Omental fat pad (tissue), 4 donors: ENCODE measurements at places on chromosomes 5 and 9. TPM values are rescaled to one million over a fixed set of nuclear protein-coding genes. Genes with fewer than 3 reads are reported as not detected.
A peak's percentile ranks its signal among the peaks of the same experiment; 100 is the strongest.

DNA sequence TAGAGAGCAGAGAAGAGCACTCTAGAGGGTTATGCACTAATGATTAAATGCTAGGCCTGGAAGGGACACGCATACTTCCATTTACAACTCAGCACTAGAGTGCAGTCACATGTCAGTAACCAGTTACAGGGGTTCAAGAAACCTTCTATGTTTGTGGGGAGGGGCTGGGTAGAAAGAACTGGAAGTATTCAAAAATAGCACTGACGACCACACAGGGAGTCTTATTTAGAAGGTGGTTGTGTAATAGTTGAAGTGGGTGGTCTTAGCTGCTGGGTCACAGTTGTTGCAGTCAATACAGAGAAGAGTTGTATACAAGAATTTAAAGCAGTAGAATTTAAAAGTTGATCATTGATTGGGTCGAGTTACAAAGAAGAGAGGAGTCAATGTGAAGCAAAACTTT lies 15.4 kb downstream of the AOPEP start:
- no peak for DNase-seq

DNA sequence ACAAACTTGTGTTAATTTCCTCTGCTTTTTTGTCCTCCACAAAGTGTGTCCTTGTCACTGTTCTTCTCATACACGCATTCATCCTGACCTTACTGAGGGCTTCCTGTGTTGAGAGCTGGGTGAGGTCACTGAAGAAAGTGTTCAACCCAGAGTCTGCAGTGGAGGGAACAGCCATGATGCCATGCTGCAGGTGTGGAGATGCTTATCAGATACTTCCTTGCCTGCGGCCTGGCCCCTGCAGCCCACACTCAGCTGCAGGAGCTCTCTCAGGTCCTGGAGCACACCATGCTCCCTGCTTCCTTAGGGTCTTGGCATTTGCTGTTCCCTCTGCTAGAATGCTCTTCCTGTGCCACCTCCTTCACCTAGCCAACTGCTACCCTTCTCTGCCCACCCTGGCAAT lies 108.1 kb upstream of the SPRY4 start:
- DNase-seq: no peak

GRCh38 chr5:162301356-162301755 lies 233.8 kb downstream of the GABRG2 start:
- no peak for DNase-seq

DNA sequence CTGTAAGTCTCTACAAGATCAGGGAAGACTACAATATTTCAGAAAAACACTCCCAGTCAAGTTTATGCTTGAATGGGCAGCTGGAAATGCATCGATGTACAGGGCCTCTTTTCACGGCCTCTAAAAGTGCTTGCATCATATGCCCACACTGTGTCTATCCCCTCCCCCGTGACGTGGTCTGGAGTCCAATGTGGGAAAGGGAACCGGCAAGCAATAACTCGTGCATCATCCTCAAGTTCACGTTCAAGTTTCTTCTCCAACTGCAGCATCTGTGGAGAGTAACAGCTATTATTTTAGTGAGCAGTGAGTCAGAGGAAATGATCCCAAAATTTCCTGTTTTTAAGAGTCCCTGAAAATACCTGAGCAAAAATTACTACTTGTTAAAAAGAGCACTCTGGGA lies 22.3 kb downstream of the ATPSCKMT start:
- DNase-seq: no peak

GRCh38 chr9:126690431-126691051 lies 76.8 kb downstream of the LMX1B start:
- DNase-seq: no peak

- DNase-seq: no peak
Measured at GRCh38 chr5:65229841-65230240, 251.9 kb downstream of the ADAMTS6 start.

- DNase-seq: no peak
Measured at GRCh38 chr9:84862810-84863287, 193.3 kb downstream of the NTRK2 start.

GRCh38 chr5:36531401-36531800 lies 75.0 kb upstream of the SLC1A3 start:
- no peak for DNase-seq

DNA sequence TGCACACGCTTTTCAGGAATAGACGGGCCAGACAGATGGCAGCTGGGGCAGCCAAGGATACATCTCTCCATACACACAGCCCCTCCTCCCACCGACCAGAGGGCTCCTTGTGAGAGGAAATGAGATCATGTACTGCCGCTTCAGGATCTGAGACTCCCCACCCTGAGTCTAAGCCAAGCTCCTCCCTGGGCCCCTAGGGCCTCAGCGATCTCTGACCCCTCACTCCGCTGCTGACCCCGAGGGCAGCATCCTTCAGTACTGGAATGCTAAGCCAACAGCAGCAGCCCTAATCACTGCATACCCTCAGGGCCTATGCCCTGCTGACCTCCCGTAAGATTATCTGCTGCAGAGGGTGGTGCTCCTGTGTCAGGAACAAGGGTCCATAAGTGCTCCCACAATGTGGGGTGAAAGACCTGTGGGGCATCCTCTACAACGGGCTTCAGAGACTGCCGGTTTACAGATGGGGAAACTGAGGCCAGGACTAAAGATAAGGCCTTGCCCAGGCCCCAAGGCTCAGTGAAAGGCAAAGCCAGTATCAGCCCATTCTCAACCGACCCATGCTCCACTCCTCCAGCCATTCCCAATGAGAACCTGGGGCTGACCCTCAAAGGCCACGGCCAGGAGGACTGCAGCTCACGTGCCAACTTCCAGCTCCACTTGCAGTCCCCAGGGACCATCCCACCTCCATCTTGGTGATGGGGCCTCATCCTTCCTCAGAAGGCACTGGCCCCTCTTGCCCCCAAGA lies 37.5 kb downstream of the BICD2 start:
- DNase-seq: no peak

- no peak for DNase-seq
Measured at GRCh38 chr5:174235221-174236011, 189.9 kb downstream of the NSG2 start.

BTNL8 gene
- 8.8 TPM for total RNA-seq

DNA sequence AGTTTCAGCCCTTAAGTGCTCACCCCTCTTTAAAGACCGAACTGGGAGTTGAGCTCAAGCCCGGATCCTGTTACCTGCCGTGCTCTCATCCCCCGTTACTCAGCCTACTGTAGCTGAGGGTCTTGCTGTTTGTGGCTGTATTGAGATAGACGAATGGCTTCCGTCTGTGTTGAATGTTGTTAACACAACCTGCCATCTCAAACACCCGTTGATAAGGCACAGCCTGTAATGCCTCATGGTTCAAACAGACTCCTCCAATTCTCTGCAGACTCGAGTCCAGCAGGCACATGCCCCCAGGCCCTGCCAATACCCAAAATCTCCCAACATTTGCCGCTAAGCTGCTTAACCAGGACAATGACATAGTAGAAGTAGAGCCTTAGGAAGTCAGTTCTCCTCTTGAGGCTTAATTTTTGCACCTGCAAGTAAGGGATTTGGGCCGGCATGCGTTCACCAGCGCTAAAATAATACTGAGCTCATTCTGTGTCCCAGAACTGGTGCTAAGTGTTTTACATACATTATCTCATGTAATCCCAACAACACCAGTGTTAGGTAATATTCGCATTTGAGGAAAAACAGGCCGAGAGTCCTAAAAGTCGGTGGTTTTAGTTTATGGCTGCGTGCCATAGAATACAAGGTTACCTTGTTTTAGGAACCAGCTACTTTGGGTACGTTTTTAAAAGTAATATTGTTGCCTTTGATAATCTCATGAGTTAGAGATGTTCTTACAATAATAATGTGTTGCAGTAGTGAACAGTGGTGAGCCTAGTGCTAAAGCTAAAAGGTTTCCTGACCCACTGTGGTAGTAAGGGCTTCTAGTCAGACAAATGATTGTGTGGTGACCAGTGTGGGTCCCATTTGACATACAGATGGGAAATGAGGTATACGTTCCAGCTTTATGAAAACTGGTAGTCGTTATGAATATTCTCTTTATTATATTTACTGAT lies 1.5 kb upstream of the RFX3 start:
- peak; percentile 23 for DNase-seq

GRCh38 chr5:163305655-163306054 lies 131.7 kb upstream of the CCNG1 start:
- no peak for DNase-seq

SURF2 gene
- 15.2 TPM for total RNA-seq

TMCO6 gene
- total RNA-seq: 25.6 TPM

- no peak for DNase-seq
Measured at GRCh38 chr5:40165789-40166728, 513.7 kb upstream of the PTGER4 start.

DNA sequence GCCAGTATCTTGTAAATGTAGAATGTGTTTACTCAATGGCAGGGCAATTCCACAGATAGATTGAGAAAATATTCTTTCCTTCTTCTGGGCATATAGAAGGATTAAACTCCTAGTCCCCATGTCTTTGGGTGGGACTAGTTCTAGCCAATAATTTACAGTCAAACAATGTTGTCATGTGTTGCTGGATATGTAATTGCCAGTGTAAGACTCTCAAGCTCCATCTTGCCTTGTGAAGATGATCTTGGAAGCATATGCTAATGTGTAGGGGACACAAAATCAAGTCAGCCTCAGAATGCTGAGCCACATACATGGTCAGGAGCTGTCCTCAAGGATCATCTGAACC lies 386.9 kb downstream of the CETN3 start:
- no peak for DNase-seq

- DNase-seq: no peak
Measured at GRCh38 chr5:169860585-169860984, 119.7 kb downstream of the INSYN2B start.

AK8 gene
- total RNA-seq: not detected

CD14 gene
- 168 TPM for total RNA-seq

DNA sequence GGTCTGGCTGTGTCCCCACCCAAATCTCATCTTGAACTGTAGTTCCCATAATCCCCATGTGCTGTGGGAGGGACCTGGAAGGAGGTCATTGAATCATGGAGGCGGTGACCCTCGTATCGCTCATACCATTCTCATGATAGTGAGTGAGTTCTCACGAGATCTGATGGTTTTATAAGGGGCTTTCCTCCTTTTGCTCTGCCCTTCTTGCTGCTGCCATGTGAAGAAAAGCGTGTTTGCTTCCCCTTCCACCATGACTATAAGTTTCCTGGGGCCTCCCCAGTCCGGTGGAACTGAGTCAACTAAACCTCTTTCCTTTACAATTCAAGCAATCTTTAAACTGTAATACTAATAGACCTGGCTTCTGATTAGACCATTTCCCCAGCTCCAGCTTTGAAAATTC lies 92.2 kb upstream of the SARDH start:
- no peak for DNase-seq

GRCh38 chr5:169980418-169981053 lies at the start of gene INSYN2B:
Gene INSYN2B (minus strand): TSS chr5:169980495. CDS start chr5:169883898, 96,597 bp downstream.
- peak; percentile 44 for DNase-seq

GRCh38 chr5:96657068-96657467 lies 5.1 kb upstream of the CAST start:
- no peak for DNase-seq

GRCh38 chr5:135127439-135128240 lies 93.6 kb upstream of the PITX1 start:
- no peak for DNase-seq

FCN1 gene
- total RNA-seq: 8.7 TPM

DNA sequence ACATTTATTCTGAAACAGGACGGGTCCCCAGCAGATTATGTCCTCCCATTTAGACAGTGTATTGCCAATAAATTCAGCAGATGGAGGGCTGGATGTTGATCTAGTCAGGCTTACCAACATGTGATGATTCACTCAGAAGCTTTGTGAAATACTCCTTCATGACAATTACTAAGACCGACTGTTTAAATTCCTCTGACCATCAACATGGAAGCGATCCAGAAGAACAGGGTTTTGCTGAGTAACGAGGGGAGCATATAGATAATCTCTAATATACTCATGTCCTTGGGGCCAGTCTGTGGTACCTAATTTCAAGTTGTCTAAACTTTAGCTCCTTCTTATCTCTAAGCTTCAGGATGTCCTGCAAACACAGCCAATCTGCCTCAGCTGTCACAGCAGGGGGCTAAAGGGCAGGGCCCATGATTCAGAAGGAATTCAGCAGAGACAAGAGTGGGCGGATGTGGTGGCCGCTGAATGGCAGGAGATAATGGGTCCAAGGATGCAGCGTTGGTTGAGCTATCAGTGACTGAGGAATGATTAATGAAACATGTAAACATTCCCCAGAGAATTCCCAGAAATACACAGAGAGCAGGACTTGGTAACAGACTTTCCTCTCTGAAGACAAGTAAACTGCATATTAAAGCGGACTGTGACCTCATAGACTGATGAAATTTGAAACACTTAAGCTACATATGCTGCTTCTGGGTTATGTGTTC lies 109.4 kb downstream of the ANKRD55 start:
- DNase-seq: peak; percentile 36

PDE8B gene
- 20.5 TPM for total RNA-seq

GRCh38 chr5:140393738-140394137 lies 7.9 kb upstream of the ANKHD1 start:
- DNase-seq: no peak

DNA sequence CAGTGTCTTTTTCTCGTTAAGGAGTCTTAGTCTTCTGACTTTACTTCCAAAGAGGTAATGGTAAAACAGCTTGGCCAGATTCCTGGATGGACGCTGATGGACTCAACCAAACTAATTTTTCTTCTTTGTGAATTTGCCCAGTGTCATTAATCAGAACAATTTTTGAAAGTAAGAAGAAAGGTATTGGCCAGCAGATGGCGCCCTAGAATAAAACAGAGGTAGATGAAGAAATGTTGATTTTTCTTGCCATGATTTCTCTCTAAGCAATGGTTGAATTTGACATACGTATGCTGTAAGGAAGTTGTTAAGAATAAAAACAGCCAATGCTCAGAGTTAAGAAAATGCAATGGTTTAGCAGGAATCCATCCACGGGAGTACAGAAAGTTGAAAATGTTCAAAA lies 500.0 kb downstream of the DIRAS2 start:
- DNase-seq: peak; percentile 34
